ENCODE measurements at places on chromosomes 3 and 15. TPM values are rescaled to one million over a fixed set of nuclear protein-coding genes. Genes with fewer than 3 reads are reported as not detected.

The CPLX3 gene
- not detected for total RNA-seq

The GRK7 gene
- total RNA-seq: not detected

The DUOXA1 gene
- total RNA-seq: not detected

GRCh38 chr15:89556413-89557262, 18.6 kb upstream of the TICRR start:
- DNase-seq: peak; percentile 24

DNA sequence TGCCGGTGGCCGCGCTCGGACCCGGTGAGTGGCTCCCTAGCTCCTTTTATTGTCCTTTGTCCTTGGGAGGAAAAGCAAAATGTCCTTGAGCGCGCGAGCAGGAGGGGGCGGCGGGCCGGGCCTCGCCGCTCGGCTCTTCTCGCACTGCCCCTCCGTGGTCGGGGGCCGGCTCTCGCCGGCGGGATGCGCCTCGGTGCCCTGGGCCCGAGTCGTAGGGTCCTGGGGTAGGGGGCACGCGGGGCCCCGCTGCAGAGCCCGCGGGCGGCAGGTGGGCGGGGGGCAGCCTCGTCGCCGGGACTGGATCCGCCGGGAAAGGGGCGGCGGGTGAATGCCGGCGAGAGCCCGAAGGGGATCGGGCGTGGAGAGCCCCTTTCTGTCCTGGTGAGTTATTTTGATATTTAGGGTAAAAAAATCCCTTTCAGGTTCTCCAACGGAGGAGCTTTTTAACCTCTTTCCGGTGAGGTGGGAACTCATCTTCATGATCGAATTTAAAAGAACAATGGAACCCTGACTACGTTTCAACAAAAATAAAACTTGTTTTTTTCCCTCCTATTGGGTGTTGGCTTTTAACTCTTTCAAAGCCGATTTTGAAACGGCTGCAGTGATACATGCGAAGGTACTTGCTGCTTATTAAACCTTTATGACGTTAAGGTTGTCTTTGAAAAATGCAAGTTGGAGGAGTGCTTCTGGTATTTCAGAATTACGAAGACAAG, 16.8 kb upstream of the CHD2 start:
- DNase-seq: peak; percentile 84

The C2CD4B gene
- 0.13 TPM for total RNA-seq

The ADGRG7 gene
- total RNA-seq: not detected

The EFCC1 gene
- not detected for total RNA-seq

DNA sequence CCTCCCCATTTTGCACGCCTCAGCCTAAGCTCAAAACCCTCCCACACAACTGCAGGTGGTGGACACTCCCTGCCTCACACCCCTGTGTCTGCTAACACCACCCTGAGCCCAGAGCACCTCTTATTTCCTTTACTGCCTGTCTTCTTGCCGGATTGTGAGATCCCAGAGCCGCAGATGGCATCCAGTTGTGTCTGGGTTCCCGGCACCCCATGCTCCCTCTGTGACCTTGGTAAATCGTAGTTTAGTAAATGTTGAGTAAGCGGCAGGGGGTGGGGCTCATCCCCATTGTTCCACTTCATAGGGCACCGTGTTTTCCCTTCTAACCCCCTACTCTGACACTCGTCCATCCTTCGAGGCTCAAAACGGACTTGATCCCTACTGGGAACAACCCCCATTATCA, 14.9 kb downstream of the SPINT1 start:
- no peak for DNase-seq

The CNTN6 gene
- not detected for total RNA-seq

The SCN11A gene
- 0.07 TPM for total RNA-seq

DNA sequence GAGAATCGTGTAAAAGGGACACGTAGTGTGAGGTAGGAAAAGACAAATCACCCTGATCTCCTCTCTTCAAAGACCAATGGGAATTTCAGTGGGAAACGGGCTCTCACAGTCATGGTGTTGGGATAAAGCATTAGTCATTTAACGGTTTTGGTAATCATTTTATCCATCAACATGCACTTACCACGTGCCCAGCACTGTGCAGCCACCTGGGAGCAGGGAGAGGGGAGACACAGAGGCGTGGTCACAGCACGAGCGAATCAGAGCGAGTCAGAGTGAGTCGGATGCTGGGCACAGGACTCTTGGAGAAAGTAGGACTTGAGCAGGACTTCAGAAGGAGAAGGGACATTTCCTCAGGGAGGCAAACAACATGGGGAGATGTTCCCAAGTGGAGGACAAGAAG, 130.8 kb downstream of the MINAR1 start:
- DNase-seq: no peak

- no peak for DNase-seq
Observed at GRCh38 chr15:47796830-47797229, 79.5 kb downstream of the SEMA6D start.

DNA sequence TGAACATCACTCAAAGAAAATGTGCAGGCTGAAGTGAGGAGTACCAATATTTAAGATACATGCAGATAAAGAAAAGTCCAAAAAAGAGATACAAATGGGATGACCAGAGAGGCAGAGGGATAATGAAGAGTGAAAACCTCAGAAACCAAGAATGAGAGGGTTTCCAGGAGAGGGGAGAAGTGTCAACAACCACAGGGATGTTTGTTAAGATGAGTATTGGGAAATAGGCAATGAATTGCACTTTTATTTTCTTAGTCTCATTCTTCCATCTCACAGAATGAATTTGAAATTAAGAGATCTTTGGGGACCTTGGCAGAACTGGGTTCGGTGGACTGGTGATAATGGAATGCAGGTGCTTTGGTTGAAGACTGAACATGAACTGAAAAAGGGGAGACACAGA, 102.5 kb downstream of the ECT2 start:
- no peak for DNase-seq

DNA sequence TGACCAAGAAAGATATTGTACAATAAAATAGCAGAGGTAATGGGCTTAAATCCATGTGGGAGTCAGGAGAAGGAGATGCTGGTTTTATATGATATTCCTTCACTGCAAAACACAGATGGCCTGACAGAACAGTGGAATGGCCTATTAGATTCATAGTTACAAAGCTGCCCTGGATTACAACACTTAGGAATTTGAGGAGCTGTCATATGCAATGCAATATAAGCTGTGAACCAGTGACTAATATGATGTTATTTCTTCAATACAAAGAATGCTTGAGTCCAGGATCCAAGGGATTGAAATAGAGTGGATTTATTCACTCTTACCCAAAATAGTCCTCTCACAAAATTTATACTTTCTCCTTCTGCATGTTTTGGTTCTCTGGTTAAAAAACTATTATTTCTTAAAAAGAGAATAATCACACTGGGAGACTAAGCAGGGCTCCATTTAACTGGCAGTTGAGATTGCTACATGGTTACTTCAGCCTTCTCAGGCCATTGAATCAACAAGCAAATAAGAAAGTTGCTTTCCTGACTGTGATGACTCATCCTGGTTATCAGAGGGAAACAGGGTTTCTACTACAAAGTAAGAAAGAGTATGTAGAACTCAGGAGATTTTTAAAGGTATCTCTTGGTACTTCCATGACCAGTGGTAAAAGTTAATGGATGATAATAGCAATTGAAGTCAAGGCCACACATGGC, 79.8 kb upstream of the ZPLD1 start:
- no peak for DNase-seq

GRCh38 chr3:155549087-155549486, 195.8 kb downstream of the PLCH1 start:
- DNase-seq: no peak

- no peak for DNase-seq
Observed at GRCh38 chr15:32828507-32829186, 110.8 kb downstream of the GREM1 start.

GRCh38 chr3:11587766-11588165, 55.9 kb downstream of the VGLL4 start:
- no peak for DNase-seq

DNA sequence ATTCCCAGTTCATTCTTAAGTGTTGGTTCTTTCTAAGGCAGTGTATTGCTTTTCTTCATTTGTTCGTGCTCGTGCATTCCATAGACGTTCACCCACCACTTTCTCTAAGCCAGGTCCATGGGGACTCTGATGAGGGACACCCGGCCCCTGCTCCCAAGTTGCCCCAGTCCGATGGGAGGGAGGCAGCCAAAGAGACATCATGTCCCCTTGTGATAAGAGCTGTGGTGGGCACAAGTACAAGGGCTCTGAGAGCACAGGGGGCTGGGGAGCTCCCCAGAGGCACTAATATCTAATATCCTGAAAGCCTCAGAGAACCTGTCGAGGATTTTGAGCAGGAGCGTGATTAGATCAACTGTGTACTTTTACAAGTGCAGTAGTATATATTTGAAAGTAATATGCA, 6.3 kb downstream of the SPSB4 start:
- no peak for DNase-seq

The FETUB gene
- total RNA-seq: not detected

- no peak for DNase-seq
Observed at GRCh38 chr3:49495023-49495422, 25.0 kb downstream of the DAG1 start.

DNA sequence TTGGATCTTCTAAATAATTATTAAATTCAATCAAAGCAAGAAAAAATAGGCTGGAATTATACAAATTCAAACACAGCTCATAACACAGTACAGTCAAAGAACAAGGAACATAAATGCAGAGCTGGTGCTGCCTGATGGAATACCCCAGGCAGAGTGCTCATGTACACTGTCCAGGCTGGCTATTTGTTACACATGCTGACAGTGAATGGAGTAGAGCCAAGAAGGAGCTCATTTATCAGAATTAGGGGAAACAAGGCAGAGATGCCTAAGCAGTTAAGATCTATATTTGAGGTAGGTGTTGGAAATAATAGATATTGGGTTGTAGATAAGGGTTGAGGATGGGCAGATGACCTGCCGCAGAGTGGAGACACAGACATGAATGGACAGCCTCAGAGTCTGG, 788.2 kb upstream of the ARPP21 start:
- DNase-seq: no peak

GRCh38 chr15:36156879-36157427, 422.5 kb upstream of the CDIN1 start:
- no peak for DNase-seq

DNA sequence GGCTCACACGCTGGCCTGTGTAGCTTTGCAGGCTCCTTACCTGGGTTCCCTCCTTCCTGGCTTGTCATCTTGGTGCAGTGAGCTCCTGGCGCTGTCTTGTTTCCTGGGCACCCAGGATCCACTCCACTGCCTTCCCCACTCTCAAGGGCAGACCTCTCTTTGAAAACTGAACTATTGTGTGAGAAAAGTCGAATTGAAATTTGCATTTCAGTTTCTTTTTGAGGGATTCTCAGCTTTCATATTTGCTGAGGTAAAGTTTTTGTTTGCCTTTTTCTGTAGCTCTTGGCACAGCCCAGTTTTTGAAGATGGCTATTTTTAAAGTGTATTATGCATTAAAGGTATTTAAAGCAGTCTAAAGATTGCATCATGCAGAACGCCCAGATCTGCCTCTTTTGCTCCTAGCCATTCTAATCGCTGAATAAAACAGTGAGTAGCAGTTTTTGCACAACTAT, 70.1 kb downstream of the CCK start:
- DNase-seq: no peak

- DNase-seq: no peak
Observed at GRCh38 chr3:72255191-72255590, 470.2 kb upstream of the PROK2 start.
